Left renal cortex interstitium (tissue), 4 donors: ENCODE measurements at places on chromosomes 6 and 20. TPM values are rescaled to one million over a fixed set of nuclear protein-coding genes. Genes with fewer than 3 reads are reported as not detected.

- DNase-seq = no peak
These were observed 17.2 kb downstream of the UNC5CL start for GRCh38 chr6:41021832-41022231.

The RIPPLY2 gene
- 0.13 TPM for polyA plus RNA-seq

DNA sequence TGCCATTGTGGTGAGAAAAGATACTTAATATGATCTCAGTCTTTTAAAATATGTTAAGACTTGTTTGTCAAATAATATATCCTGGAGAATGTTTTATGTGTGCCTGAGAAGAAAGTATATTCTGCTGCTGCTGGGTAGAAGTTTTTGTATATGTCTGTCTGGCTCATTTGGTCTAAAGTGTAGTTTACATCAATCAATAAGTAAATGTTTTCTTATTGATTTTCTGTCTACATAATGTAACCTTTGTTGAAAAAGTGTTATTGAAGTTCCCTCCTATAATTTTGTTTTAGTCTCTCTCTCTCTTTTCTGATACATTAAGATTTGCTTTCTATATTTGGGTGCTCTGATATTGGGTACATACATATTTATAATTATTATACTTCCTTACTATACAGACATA is 201.2 kb downstream of the THBS2 start:
- DNase-seq = no peak

DNA sequence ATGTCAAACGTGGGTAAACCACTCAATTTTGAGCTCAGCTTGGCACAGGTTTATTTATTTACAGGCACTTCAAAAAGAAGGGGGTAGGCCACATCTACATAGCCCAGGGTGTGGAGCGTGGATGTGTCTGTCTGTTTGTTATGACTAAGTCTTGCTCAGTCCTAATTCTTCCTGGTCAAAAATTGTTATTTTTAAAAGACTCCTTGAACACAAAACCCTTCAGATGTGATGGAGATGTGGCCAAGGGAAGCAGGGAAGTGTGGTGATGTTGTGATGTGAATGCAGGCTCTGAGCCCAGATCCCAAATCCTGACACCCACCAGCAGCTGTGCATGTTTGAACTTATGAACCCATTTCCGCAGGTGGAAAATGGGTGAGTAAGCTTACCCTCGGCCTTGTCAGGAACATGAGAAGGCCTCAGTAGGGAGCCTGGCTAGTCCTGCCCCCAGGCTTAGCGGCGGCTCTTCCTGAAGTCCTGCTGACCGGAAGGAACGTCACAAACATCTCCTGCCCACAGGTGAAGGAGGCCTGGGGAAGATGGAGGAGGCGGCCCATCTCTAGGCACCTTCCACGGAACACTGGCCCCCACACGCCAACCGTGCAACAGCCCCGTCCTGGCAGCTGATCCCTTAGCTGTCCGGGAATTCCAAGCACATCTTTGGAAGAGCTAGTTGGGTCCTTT is 119.7 kb downstream of the MYLK4 start:
- DNase-seq = no peak

The SLCO4A1 gene
- polyA plus RNA-seq = 2.9 TPM

DNA sequence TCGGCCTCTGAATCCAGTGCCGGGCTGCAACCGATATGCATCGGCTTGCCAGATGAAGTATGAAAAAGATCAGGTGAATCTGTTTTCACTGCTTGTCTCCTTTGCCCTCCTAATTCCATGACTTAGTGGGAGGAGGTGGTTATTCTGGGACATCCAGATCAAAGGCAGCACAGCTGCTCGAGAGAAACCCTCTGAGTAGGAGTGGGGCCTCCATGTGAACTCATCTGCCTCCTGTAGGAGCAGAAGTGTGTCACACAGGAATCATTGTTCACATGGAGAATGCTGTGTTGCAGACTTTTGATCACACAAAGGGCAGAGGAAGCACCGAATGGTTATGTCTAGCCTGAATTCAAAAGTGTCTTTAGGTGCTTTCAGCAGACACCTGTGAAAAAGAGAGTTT is 73.1 kb upstream of the SLC22A1 start:
- DNase-seq = no peak

The TREML2 gene
- 0.12 TPM for polyA plus RNA-seq

The OLIG3 gene
- not detected for polyA plus RNA-seq
